CD4-positive, alpha-beta T cell treated with Interleukin-21 for 1 hour (primary cell): ENCODE measurements at places on chromosomes 2 and 18.

- no peak for DNase-seq
Measured at GRCh38 chr18:48885924-48886400, 64.8 kb downstream of the SMAD7 start.

DNA sequence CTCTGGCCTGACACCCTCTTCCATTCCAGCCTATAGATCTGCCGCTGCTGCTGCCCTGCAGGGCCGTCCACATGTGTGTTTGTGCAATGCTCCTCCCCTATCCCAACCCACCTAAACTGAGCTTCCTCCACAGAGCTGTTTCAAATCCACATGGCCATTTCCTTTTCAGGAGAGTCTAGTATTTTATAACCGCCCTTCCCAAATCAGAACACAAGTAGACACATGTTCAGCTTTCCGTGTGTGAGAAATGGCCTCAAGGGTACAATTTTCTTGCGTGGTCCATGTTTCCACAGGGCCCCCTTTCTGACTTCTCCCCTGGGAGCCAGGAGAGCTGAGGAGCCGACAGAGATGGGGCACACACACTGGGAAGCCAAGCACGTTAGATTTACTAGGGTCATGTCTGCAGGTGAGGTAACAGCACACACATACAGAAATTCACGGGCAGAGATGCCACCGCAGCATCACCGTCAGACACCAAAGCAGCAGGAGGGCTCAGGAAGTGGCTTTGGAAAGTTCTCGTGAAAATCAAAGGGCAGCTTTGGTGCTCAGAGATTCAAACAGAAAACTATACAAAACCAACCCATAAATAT is 102.9 kb upstream of the TGFA start:
- DNase-seq: peak; percentile 23

GRCh38 chr2:184596819-184597411 is 1.4 kb upstream of the ZNF804A start:
- no peak for DNase-seq

DNA sequence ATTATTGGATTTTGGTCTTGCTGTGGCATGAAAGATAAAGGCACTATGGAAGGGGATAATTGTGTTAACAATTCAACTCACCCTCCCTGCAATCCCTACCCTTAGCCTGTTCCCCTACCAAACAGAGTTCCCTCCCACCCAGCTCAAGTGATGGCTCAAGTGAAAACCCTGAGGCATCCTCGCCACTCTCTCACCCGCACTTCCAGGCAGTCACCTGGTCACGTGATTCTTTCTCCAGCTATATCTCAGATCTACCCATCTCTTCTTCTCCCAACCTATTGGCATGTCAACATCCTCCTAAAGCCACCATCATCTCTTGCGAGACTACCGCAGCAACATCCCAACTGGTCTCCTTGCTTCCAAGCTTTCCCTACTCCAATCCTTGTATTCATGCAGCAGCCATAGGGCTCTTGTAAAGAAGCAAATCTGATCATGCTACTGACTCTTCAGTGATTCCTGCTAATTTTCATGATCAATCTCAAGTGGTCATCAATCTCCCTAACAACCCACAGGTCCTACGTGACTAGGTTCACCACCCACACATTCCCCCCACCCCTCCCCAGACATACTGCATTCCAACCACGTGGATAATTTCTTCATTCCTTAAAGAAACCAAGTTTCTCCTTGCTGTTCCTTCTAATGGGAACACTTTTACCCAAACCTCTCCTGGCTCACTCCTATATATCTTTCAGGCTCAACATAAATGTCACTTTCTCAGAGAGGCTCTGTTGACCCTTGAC is 66.7 kb downstream of the MBD2 start:
- DNase-seq: no peak

DNA sequence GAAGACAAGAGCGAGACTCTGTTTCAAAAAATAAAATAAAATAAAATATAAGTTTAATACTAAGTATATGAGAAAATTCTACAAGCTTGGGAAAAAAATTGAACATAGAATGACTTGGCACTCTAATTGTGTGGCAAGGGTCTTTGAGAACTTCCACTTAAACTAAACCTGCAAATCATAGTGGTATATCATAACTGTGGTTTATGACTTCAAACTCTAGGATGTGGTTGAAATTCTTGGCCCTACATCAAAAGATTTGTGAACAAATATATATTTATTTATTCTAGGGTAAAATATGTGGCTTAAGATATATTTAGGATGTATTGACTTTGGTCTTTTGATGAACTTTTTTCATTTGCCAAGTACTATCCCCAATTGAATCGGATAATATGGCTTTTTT is 3.1 kb upstream of the FAM171B start:
- no peak for DNase-seq

DNA sequence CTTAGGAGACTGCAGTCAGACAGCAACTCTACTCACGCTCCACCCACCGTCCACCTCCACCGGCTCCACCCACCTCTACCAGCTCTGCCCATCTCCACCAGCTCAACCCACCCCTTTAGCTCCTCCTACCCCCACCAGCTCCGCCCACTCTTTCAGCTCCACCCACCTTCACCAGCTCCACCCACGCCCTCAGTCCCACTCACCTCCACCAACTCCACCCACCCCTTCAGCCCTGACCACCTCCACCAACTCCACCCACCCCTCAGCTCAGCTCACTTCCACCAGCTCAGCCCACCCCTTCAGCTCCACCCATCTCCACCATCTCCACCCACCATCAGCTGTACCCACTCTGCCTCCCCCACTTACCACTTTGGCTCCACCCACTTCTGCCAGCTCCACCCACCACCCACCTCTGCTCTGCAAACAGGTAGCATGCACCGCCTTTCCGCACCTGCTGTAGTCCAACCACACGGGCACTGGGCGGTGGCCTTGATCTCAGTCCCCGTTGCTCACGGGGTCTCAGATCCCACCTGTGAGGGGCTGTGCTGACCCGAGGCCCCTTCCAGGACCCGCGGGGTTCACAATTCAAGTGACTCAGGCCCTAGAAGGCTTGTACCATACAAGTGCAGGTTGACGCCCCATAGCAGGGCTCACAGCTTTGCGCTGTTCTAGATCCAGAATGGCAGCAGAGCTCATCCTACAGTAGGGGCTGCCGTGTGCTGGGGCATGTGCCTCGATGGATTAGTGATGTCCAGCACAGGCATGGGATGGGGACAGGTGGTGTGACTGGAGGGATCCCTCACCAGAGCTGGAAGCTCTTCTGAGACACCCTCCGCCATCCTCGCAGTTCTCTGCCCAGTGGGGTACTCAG is 77.2 kb upstream of the OTOS start:
- DNase-seq: no peak

- no peak for DNase-seq
Measured at GRCh38 chr2:197675246-197675645, at the start of gene RFTN2. Gene RFTN2 (minus strand): TSS chr2:197675587. CDS start chr2:197675458, 129 bp downstream.

- DNase-seq: peak; percentile 10
Measured at GRCh38 chr2:215793747-215794595, 219.4 kb downstream of the MREG start.

GRCh38 chr2:145600811-145601210 is 1080.9 kb upstream of the ZEB2 start:
- DNase-seq: no peak

GRCh38 chr2:206561962-206562361 is 80.3 kb upstream of the FAM237A start:
- no peak for DNase-seq

- DNase-seq: peak; percentile 65
Measured at GRCh38 chr2:234494361-234495250, 2.3 kb downstream of the ARL4C start.

DNA sequence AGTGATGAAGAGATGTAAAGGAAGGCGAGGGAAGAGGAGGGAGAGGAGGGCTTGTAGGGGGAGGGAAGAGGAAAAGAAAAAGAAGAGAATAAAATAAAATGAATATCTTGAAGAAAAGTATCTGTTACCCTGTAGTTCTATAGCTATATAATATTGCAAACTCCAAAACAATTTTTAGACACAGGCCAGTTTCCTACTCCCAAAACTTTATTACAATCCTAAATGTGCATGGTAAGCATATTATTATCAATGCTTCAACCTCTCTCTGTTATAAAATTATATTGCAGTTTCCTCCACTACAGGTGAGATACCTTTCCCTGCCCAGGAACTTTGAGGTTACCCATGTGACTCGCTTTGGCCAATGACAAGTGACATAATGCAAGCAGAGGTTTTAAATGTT is 1351.6 kb upstream of the NRXN1 start:
- no peak for DNase-seq

DNA sequence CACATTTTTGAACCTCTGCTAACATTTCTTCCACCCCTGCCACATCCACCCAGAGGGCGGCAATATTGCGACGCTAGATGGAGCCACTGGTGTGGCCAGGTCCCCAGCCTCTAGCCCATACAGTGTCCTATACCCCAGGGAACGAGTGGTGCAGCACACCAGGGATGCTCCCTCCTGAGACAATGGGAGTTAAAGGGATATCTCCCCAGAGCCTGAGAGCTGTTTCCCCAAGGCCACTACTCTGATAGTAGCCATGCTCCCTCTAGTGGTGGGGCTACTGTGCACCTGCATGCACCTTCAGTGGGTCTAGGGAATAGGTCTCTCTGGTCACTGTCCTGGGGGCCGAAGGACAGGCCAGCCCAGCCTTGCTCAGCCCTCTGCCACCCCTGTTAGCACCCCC is 336.4 kb upstream of the FSHR start:
- no peak for DNase-seq

DNA sequence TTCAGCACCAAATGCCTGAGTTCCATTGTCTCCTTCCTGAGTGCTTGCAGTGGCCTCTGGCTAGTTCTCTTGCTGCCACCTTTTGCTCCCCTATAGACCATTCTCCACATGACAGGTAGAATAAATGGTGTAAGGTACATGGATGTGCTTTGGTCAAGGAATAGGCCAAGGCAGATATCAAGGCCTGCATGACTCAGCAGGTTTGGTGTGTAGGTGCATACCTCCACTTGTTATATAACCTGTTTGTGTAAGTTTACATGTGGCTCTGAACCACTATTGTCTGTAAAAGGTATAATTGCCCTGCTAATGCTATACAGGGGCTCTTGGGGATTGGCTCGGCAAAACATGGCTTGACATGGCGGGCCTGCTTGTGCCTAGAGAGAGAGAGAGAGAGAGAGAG is 143.5 kb downstream of the KLHL14 start:
- DNase-seq: no peak

- no peak for DNase-seq
Measured at GRCh38 chr18:45660746-45661145, 45.5 kb downstream of the SLC14A2 start.

DNA sequence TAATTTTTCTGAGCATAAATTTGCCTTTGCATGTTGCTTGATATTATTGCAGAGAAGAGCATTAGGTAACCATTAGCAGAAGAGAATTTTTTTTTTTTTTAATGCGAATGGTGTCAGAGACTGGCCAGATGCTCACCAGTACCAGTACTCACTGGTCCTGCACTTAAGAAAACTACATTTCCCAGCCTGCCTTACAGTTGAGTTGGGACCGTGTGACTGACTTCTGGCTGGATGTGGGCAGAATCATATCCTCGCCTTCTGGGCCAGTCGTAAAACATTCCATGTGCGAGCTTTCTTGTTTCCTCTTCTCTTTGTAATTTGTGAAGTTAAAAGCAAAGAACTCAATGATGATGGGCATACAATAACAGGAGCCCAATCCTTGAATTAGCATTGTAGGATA is 132.4 kb downstream of the LRRC30 start:
- no peak for DNase-seq

GRCh38 chr2:187640926-187641510 is 86.8 kb upstream of the TFPI start:
- no peak for DNase-seq

- no peak for DNase-seq
Measured at GRCh38 chr18:72866901-72867745, 664 bp downstream of the NETO1 start.

- DNase-seq: no peak
Measured at GRCh38 chr2:230327418-230328154, 593 bp downstream of the SP140L start.

DNA sequence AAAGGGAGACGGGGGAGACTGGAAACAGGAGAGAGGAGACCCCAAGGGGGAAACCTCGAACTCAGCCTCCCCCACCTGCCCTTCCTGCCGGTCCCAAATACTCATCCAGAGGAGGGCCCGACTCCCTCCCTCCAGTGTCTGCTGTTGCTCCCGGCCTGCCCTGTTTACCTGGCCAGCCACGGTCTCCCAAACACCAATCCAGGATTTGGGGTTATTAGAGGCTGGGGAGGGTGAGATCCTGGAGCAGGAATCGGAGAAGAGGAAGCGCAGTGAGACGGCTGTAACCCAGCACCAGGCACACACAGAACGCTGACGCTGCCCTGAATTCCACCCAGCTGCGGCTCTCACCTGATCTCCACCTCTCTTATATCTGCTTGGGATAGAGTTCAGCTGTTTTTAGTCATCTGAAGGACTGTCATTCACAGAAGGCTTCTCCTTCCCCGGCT is 213.0 kb downstream of the TNS1 start:
- DNase-seq: no peak

DNA sequence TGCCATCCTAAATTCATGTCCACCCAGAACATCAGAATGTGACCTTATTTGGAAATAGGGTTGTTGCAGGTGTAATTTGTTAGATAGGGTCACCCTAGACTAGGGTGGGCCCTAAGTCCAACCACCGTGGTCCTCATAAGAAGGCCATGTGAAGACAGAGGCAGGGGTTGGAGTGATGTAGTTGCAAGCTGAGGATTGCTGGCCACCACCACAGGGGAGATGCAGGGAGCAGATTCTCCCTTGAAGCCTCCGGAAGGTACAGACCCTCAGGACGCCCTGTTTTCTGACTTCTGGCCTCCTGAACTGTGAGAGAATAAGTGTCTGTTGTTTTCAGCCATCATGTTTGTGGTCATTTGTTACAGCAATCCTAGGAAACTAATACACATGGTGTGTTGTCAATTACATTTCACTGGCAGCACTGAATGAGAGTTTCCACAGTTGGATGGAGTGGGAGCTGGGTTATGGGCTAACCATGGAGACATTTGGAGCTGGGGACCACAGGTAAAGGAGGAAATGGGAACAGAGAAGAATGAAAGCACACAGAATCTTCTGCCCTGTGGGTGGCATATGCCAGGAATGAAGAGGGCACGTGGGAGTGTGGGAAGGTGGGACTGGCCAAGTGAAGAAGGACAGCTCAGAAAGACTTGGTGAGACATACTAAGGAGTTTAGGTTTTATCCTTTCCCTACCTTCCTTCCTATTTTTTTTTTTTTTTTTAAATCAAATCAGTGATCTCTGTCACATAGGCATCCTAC is 266.0 kb downstream of the MYCN start:
- no peak for DNase-seq

DNA sequence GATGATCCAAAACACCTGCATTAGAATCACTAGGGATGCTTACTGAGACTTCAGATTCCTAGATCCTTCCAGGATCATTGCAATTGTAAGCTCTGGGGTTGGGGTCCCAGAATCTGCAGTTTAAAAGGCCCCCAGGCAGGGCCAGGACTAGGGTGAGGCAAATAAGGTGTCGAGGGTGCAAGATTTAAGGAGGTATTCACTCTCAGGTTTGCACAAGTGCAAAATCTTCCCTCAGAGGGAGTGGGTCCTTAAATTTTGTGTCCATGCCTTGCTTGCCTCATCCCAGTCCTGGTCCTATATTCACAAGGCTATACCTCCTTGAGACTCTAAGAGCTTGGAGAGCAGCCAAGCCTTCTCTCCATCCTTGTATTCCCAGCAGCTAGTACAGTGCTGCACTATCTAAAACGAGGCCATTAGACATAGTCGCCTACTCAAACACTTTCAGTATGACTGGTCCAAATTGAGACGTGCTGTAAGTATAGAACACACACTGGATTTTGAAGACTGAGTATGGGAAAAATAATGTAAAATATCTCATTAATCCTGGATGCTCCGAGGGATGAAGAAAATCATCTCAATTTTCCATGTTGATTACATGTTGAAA is 31.6 kb upstream of the MREG start:
- DNase-seq: no peak
